ENCODE measurements at places on chromosomes 4 and X.

GRCh38 chrX:7147413-7147977, at the start of gene STS:
STS (plus strand) TSS chrX:7147712; CDS start chrX:7253200, 105,488 bp downstream.
- no peak for DNase-seq

DNA sequence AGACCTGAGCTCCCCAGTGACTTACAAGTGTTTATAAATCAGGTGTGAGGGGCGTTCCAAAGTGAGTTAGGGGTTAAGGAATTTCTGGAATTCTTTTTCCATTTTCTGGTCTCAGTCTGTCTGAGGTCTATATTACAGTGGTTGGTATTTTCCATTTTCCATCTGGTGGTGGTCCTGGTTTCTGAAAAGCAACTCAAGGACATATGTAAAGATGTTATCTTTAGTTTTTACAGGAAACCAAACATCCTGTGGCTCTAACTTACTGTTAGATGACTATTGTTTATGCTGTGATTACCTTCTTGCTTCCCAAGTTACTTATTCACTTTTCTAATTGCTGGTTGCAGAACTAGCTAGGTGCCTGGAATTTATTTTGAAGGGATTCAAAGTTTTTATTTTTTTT, 53.5 kb upstream of the IL21 start:
- no peak for DNase-seq

DNA sequence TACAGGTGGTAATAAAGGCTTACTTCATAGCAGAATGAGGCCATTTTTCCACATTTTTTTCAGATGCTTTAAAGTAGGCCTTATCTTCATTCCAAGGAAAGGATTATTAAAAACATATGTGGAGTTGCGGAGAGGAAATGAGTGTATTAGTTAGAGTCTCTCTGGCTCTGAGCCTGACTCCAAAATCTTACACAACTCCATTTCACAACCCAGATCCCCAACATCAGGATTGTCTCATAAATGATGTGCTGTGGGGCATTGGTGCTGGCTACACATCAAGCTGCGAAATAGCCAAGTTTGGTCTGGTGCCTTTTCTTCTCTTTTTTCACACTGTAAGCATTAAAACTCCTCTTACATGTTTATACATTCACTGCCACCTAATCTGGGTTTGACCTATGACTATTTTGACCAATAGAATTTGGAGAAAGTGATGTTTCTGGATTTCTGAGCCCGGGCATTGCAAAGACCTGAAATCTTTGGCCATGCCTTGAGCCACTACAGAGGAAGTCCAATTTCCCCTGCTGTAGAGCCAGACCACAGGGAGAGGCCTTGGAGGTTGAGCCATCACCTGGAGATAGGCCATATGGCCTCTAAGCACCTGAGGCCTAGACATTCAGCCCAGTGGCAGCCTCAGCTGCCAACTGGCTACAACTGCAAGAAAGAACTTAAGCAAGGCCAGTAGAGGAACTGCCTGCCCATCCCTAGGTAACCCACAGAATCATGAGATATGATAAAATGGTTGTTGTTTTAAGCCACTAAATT, 16.7 kb upstream of the SOD3 start:
- DNase-seq: peak; percentile 82

DNA sequence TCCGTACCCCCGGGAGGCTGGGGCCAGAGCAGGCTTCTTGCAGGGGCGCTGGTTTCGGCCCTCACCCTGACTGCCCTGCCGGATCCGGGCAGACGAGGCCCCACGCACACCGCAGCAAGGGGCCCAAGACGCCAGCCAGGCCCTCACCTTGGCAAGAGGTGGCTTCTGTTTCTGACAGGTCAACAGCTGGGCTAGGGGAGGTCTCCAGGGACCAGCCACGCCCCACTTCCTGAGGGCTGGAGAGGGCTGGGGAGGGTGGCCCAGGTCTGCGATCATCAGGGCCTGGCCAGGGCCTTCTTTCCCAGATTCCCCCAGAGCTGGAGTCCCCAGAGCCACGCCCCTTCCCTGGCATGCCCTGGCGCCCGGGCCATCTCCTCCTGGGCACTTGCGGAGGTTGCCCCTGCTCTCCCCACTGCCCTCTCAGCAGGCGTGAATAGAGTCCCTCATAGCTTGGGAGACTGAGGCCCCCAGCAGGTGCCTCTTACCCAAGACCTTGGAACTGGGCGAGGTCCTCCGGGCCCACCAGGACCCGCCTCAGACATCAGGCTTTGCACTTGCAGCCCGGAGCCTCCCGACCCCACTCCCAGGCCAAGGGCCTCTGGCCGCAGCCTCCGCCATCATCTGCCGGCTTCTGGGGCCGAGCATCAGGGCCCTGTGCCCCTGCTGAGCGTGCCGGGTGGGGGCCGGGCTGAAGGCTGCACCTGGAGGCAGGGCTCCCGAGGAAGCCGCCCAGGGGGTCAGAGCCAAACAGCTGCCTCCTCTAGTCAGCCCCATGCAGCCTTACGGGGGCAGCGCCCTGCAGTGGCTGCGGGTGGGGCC, 6.3 kb upstream of the FGFR3 start:
- DNase-seq: no peak

- DNase-seq: no peak
These were observed 62.4 kb upstream of the MSANTD1 start for GRCh38 chr4:3186609-3187008.

GRCh38 chrX:144293229-144293628, 409.4 kb downstream of the UBE2NL start:
- DNase-seq: no peak

- no peak for DNase-seq
These were observed 51.1 kb upstream of the SLC10A4 start for GRCh38 chr4:48432017-48432416.

DNA sequence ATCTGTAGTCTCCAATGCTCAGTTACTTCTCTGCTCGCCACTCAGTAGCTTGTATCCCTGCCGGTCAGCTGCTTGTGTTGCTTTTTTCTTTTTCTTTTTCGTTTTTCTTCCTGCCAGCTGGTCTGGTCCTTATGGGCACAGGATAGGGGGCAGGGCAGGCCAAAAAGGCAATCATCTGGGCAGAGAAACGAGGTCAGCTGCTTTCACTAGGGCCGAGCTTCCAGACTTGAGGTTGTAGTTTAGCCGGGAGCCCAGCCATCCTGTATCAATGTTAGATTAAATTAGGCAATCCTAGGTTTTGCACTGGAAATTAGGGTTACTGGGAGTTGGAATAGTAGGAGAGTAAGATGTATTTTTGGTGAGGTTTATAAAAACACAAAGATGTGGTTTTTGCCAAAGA, 3.4 kb downstream of the ARSF start:
- no peak for DNase-seq

DNA sequence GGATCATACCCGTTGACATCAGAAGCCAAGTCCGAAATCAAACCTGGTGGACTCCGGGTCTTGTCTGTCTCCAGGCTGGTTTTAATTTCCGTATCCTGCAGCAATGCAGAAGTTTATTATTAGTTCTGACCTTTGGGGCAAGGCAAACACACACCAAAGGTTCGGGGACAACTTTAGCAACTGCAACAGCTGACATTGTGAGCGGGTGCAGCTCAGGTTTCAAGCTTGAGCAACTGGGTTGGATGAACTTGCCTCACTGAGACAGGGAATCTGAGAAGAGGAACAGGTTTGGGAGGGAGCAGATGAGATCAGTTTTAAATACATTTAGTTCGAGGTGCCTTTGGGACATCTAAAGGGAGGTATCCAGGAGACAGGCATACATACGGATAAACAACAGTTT, 110.7 kb downstream of the GNL3L start:
- no peak for DNase-seq

GRCh38 chr4:36348403-36348938, 67.1 kb downstream of the DTHD1 start:
- DNase-seq: no peak

DNA sequence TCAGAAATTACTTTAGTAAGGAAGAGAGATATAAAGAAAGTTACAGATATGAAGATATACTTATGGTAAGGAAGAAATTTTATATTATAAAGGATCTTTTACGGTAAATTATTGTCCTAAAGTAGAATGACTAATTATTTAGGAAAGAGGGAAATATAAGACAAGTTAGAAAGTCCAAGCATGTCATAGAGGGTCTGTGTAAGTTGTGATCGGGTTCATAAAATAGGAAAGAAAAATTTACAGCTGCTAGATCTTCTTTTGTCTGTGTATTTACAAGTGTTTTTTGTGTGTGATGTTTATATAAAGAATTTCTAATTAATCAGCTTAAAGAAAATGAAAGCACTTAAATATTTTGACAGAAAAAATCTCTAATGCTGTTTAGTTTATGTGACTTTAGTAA, 1054.9 kb upstream of the DIAPH2 start:
- no peak for DNase-seq

DNA sequence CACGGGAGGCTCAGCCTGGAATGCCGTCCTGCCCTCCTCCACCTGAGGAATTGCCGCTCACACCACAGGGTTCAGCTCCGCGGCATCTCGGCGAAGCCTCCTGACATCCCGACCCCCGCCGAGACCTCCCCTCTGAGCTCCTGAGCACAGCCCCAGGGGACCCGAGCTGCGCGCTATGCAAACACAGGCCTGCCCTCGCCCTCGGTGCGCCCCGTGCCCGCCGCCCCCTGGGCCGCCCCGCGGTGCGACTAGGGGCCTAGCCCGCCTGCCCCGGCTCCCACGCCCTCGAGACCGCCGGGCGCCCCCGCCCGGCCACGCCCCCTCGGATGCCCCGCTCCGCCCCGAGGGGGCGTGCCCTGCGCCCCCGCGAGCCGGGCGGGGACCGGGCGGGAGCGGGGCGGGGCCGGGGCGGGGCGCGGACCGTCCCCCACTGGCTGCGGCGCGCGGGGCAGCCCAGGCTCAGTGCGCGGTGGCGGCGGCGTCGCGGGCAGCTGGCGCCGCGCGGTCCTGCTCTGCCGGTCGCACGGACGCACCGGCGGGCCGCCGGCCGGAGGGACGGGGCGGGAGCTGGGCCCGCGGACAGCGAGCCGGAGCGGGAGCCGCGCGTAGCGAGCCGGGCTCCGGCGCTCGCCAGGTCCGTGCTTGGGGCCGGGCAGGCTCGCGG, at the start of gene FGFR3:
Gene FGFR3 (plus strand): TSS at position 462 of the 664 bp plus-strand sequence. CDS start 642 bp downstream, outside the sequence.
- DNase-seq: no peak

DNA sequence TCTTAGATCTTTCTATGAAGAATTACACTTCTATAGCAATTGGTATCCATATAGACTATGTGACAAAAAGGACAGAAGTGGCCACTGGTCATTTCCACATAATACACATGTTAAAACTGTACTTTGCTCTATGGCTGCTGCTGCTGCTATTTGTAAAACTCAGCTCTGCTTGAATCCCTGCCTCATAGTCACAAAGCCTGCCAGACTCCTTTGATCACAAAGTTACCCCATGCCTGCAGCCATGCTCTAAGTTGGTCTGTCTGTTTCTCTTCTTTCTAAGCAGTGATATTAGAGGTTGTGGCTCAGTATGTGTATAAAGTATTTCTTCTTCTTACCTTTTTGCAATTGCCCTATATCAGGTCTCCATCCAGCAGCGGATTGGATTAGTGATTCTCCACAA, 210.9 kb downstream of the GRID2 start:
- DNase-seq: no peak

GRCh38 chr4:14562901-14563300, 439.4 kb upstream of the CPEB2 start:
- no peak for DNase-seq

DNA sequence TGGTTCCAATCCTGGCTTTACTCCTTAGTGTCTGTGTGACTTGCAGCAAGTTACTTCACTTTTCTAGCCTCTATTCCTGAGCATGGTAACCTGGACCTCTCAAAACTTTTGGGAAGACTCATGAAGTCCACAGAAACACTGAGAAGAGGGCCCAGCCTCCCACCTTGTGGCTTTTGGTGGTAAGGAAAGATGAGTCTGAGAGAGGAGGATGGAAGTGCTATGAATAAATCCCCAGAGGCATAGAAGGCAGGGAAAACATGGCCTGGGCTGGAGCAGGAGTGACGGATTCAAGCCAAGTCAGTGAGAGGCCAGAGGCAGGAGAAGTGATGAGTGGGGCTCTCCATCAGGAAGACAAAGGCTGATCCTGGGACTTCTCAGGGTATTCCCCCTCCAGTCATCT, 10.9 kb upstream of the MAGEA4 start:
- DNase-seq: no peak

DNA sequence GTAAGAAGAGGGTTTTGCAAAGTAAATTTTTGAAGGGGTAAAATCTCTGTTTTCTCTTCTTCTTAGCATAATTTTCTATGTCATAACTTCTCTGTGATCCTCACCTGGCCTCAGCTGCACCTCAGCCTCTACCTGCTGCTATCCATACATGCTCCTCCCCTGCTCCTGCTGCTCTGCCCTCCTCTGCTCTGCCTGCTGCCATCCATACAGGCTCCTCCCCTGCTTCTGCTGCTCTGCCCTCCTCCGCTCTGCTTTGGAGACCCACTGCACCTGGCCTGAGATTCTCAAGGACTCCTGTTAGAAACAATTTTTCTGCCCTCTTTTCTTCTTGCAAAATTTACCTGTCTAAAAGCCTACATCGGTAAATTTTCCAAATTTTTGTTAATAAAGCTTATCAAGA, 388.6 kb upstream of the PITX2 start:
- DNase-seq: no peak

DNA sequence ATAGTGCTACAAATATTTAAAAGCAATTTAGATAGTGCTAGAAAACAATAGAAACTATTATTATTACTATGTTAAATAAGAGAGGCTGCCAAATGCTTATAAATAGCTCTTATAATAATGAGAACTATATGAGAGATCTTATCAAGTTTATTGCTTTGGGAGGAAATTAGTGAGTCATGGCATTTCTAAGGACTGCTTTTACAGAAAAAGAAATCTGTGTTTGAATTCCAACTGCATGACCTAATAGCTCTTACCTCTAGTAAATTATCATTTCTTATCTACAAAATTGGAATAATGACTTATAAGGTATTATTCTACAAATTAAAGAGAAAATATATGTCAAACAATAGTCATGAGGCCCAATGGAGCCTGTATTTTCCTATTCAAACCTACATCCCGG, 177.2 kb downstream of the GABRG1 start:
- no peak for DNase-seq

DNA sequence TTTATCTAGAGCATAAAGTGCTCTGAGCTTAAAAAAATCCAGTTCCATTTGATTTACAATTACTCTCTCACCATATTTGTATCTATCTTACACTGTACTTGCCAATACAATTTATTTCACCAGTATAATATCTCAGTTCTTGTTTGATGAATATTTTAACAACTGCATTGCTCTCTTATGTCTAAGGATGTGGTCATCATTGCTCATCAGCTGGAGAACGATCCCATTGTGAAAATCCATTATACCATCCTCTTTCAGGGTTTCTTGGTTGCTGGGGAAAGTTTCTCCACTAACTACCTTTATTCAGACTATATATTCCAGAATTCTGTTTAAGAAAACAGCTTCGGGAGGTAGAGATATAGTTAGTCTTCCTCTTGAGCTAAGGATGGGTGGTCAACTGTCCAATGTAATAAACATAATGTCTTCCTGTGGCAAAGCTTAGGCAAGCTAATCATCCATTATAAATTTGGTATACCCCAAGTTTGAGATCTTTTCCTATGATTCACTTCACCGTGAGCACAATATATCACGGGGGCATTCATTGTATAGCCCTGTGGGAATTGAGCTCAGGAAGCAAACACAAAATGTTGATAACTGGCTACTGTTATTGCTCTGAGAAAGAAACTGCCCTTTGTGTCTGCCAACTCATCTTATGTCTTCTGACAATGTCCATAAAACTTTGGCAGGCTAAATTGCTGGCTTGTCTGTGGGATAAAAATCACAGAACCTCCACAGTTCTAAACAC, 2361.9 kb downstream of the ARAP2 start:
- no peak for DNase-seq

- DNase-seq: peak; percentile 87
These were observed 88.8 kb upstream of the ESX1 start for GRCh38 chrX:104343428-104344129.

Measured in brain microvascular endothelial cell (primary cell).